ENCODE measurements at places on chromosomes 5 and 9.

GRCh38 chr5:83265318-83265717, 188.0 kb downstream of the XRCC4 start:
- no peak for DNase-seq

- DNase-seq: no peak
Measured at GRCh38 chr5:134550271-134551214, 25.1 kb downstream of the JADE2 start.

GRCh38 chr9:80518441-80518840, 946.7 kb downstream of the TLE4 start:
- DNase-seq: no peak

- DNase-seq: no peak
Measured at GRCh38 chr5:122921826-122922225, 76.4 kb downstream of the SNX24 start.

DNA sequence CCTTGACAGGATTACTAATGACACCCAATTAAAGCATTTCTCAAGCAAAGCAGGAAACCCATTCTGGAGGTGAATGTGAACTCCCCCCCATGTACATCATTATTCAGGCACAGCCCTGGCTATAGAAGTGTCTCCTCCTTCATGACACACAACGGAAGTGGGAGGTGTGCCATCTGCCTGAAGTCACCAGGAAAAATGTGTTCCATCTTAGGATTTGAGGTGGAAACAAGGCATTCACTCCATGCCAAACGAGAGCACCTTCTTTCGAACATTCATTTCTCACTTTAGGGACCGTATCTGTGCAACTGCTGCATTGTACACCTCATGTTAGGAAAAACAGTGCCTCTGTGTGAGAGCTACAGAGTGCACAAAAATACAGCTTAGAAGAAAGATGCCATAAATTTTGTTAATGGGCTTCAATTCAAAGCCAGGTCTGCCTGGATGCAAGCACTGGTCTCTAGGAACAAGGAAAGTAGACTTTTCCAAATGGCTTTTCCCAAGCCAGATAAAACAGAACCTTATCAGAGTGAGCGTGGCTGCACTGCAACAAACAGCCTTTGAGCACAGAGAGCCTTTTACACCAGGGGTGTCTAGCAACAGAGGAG, 19.4 kb downstream of the GOLM1 start:
- DNase-seq: no peak

DNA sequence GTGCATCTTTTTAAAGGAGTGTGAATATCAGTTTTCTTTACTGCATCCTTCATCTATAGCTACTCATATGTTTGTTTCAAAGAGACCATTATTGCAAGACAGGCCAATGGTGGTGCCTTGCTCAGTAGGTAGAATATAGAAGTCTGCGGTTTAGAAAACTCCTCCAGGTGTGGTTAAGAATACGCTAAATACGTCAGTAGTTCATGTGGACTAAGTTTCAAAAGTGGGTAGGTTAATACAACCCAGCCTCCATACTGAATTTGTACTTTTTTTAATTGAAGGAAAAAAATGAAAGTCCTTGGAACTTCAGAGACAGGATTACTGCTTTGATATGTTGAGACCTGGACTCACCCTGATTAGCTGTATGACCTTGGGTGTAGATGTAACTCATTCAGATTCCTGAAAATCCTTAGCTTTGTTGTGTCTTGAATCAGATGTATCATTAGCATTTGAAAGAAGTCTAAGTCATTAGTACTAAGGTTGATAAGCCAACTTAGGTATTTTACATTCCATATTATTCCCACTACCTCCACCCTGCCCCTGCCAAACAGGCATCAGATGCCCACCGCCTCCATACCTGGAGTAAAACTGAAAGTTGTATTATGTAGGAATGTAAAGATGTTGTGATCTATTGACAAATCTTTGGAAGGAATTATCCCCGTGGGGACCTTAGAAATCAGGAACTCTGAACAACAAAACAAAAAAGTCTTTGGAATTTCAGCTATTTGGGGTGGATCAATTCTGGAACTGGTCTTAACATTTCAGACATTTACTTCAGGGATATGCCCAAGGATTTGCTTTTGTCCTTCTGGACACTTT, 6.1 kb downstream of the BASP1 start:
- no peak for DNase-seq

- DNase-seq: no peak
Measured at GRCh38 chr5:119031011-119031886, 39.6 kb upstream of the DMXL1 start.

DNA sequence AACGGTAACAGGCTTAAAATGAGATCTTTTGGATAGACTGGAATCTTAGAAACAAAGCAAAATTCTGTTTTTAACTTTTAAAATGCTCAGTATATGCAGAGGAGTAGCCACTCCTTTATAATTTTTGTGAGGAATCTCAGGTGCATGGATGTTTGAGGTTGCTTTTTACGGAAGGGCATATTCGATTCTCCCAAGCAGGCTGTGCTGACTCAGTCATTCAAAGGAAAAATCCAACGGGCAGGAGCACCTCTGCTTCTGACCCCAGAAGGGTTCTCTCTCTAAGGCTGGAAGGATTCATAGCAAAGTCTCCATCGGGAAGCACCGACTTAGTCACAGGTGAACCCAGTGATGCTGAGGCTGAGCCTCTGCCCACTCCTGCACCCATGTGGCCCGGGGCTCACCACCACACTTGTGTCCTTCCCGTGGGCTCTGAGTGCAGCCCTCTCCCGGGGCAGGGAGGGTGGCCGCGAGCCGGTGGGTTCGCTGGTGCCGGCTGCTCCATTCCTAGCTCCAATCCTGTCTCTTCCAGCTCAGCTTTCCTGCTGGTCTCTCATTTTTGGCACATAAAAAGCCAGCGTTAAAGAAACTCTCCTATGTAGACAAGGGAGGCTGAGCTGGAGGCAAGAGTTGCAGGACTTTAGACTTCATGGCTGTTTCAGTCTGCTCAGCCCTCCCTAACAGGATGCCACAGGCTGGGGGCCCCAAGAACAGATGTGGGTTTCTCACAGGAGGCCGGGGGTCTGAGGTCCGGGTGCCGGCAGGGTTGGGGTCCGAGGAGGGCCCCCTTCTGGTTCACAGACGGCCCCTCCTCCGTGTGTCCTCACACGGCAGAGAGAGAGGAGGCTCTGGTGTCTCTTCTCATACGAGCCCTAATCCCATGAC, 135.6 kb upstream of the LPCAT1 start:
- DNase-seq: no peak

GRCh38 chr9:12689233-12689632, 4.0 kb upstream of the TYRP1 start:
- DNase-seq: no peak

GRCh38 chr9:128151309-128152132, 2.3 kb downstream of the LCN2 start:
- no peak for DNase-seq

DNA sequence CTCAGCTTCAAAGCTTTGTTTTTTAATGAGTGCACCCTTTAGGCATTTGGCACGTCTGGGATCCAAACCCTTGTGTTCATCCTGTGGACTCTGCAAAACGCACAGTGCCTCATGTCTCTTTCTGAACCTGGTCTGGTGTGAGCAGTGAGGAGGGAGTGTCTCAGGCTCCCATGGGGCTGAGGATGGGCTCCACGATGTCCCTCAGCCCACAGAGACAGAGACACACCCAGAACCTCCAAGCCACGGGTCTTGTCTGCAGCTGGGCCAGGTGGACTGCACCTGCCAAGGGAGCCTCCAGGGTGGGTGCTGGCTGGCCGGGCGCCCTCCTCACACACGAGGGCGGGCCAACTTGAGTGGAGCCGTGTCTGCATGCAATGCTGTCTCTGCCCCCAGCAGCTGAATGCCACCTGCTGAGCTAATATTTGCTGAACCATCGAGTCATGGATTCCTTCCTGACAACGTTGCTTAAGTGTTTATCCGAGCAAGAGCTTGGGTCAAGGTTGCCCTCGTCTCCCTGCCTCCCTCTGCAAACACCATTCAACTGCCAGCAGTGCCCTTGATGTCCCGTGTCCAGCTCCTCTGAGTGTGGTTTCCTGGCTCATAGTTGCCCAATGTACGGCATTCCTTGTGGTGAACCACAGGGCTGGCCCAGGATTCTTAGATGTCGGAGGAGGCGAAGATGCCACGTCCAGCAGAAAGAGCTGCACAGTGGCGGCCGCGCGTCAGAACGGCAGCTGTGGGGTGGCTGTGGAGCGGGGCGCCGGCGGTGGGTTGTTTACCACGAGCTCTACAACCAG, 31.4 kb upstream of the LPCAT1 start:
- DNase-seq: no peak

- DNase-seq: no peak
Measured at GRCh38 chr5:126808521-126808988, 31.6 kb downstream of the LMNB1 start.

- DNase-seq: no peak
Measured at GRCh38 chr5:14008819-14009311, 64.4 kb upstream of the DNAH5 start.

GRCh38 chr5:42506662-42507061, 83.4 kb downstream of the GHR start:
- no peak for DNase-seq

GRCh38 chr9:71637926-71638325, 130.4 kb downstream of the CEMIP2 start:
- no peak for DNase-seq

GRCh38 chr9:132578367-132578932, 4.0 kb upstream of the BARHL1 start:
- no peak for DNase-seq

DNA sequence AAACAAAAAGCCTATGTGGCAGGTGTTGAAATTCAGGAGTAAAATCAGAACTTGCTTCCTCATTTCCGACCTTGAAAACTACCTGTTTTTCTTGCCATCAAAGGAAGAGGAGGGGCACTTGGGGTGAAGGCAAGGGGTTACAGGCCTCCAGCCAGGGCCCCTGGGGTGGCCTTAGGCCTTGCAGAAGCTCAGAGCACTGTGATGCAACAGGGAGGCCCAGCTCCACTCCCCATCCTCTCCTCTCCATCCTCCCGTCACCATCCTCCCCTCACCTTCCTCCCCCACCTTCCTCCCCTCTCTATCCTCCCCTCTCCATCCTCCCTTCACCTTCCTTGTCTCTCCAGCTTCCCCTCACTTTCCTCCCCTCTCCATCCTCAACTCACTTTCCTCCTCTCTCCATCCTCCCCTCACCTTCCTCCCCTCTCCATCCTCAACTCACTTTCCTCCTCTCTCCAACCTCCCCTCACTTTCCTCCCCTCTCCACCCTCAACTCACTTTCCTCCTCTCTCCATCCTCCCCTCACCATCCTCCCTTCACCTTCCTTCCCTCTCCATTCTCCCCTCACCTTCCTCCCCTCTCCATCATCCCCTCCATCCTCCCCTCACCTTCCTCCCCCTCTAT, 111.6 kb downstream of the WNK2 start:
- no peak for DNase-seq

- DNase-seq: no peak
Measured at GRCh38 chr5:106766916-106767315, 903.8 kb downstream of the EFNA5 start.

DNA sequence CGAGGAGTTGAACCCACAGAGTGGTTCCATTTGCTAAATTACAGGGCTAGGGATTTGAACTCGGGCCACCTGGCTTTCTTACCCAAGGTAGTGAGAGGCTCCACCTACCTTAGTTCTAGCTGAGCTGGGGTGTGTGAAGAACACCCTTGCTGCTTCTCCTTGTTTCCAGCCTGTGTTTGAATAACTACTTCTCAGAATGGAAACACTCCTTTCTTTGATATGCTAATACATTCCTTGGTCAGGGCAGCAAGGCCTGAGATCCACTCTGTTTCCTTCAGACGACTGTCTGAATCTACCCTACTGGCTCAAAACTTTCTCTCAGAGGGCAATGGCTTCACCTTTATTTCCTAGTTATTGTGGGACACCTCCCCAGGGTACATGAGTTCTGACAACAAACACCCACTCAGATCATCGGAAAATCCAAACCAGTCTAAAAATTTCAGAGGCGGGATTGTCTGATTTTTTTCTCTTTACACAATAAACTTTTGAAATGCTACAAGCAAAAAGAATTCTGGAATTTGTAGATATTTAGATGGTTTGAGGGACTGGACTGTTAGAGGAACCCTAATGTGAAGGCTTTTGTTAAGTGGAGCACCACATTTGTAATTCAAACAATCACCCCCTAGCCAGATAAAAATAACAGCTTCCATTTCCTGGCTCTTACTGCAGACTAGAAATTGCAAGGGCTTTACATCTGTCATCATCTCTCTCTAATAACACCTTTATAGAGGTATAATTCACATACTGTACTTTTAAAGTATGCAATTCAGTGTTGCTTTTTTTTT, 4.0 kb upstream of the ATP6V1G1 start:
- DNase-seq: no peak

DNA sequence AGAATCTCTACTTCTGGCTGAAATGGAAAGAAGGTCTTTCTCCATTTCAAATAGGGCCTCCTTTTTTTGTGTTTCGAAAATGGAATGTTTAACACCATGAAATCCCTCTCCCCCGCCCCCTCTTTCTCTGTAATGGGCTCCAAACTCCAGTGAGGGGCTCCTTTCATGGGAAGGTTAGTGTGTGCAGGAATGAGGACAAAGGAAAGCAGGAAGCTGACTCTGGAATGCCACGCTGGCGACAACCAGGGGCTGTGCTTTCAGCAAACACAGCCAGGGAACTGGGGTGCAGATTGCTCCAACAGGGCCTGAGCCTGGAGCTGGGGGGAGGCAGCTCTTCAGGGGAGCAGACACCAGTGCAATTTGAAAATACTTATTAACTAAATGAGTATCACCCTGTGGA, 82.8 kb downstream of the CRB2 start:
- no peak for DNase-seq

- DNase-seq: no peak
Measured at GRCh38 chr5:21642312-21642711, 1210.8 kb downstream of the CDH12 start.

DNA sequence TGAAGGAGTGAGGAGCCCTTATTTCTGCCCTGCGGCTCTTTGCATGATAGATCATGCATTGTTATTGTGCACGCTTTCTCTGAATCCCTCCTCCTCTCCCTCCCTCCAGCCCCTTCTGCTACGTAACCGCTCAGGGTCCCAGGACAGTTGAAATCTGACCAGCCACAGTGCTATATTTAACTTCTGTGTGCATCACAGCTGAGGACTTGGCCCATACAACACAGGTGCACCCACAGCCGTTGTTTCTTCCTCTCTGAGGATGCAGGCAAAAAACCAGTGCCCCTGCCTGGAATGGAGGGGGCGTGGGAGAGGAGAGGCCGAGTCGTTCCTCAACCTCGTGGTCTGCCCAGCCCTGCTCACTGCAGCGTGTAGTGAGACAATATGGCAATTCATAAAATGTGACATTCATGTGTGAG, 335.6 kb upstream of the CLINT1 start:
- DNase-seq: no peak

Measured in stimulated activated CD4-positive, alpha-beta T cell treated with anti-CD3 and anti-CD28 coated beads, Interleukin-2, amount 100 ng/mL, for 4 hours (primary cell).